ENCODE measurements at places on chromosomes 3 and 15.

DNA sequence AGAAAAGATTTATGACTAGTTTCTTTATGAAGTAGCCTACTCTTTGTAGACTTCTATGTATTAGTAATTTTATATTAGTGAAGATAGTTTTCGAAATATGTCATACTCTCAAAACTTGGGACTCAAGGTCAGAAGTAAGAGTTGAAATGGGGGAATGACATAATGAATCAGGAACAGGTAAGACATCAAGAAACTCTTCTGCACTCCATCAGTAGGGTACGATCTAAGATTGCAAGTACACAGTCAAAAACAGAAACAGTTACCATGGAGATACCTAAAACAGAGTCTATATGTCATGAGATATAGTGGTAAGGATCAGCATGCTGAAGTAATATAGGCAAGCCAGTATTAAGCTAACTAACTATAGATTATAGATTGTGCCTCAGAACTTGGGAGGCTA lies 187.0 kb upstream of the MLF1 start:
- DNase-seq, result no peak

DNA sequence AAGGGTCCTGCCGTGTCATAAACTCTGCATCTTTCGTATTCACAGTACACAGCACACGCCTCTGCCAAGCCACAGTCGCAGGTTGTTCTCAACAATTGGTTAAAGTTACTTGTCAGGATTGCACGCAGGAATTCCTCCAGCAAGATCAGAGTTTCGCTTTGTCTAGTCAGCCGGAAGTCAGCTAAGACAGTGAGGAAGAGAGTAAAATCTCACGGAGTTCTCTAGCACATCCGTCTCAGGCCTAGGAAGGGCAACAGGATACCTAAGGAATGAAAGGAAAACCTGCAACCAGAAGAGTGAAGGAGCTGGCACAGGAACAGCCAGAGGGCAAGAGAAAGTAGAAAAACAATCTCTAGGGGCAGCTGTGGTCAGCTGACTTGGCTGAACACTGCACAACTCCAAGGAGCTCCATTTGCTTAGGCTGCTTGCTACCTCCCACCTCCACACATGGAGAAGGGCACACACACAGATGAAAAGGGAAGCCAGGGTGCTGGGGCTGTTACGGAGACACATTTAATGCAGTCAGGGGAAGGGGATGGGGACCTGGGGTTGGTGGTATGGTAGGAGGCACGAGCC lies 23.7 kb downstream of the RORA start:
- DNase-seq, result no peak

DNA sequence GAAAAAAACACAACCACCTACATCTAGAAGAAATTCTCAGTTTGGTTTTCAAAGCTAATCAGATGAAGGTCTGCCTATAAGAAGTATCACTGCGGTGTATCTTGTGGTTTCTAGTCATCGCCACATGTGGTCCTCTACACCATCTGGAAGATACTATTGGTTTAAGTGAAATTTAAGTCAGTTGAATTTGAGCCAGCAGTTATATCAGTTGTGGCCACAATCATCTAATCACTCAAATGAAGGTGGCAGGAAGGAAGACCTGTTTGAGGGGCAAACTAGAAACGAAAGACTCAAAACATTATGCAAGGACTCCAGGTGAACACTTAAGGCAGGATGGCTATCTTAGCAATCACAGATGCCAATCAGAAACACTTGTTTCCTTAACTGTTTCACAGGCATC lies 48.7 kb downstream of the ETV5 start:
- DNase-seq, result no peak

GRCh38 chr3:63046580-63046979 lies 171.4 kb upstream of the CADPS start:
- DNase-seq, result no peak

DNA sequence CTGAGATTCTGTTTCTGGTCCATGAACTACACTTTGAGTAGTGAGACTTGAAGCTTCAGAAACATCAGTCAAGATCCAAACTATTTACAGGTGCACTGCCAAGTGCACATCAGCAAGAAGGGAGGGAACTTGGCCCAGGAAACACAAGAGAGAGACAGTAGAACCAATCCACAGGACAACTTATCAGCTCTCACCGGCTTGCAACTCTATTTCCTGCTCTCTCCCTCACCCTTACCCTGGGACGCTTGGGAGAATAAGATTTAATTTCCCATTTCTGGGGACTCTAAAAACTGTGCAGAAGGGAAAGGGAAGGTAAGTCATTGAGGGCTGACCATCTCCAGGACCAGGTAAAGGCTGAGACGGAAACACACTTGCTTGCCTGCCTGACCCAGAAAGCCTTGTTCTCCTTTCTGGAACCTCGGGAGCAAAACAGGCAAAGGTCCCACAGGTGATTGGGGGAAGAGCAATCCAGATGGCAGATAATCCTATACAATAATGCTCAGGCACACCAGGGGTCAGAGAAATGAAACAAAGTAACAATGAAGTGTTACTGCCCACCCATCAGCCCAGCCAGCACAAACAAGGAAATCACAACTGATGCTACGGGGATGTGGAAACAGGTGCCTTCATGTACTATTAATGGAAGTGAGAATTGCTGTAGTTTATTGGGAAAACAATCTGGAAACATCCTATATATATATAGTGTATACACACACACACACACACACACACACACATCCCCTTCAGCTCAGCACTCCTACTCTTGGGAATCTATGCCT lies 154.4 kb downstream of the XXYLT1 start:
- DNase-seq, result peak; percentile 40

DNA sequence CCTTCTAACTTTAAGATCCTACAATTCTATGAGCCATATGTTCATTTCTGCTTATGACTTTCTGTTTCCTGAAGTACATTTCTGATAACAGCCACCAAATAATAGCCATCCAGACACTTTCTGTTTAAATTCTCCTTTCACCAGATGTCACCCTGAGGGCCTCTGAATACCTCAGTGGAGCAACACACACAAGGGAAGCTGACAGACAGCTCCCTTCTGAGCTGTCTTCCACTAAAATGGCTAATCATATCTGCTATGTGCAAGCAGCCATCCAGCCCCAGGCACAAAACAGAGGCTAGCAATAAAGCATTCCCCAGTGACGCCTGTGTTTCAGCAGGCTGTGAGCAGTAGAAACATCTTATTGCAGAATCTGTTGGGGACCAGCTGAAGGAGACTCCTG lies 666.6 kb upstream of the UBE2E2 start:
- DNase-seq, result no peak

DNA sequence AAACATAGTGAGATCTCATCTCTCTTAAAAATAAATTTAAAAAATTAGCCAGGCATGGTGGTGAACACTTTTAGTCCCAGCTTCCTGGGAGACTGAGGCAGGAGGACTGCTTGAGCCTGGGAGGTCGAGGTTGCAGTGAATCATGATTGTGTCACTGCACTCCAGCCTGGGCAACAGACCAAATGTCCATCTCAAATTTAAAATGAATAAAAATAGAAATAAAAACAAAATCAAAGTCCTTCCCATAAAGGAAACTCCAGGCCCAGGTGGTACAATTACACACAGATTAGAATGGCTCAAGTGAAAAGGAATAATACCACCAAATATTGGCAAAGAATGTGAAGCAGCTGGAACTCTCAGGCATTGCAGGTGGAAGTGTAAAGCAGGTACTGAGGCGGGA lies 19.3 kb upstream of the ATP10A start:
- DNase-seq, result no peak

GRCh38 chr15:78950343-78950742 lies 5.5 kb upstream of the CTSH start:
- DNase-seq, result no peak

- DNase-seq, result no peak
Measured at GRCh38 chr3:117692416-117692995, 982.9 kb downstream of the TUSC7 start.

- no peak for DNase-seq
Measured at GRCh38 chr15:28955993-28956421, 70.2 kb downstream of the APBA2 start.

DNA sequence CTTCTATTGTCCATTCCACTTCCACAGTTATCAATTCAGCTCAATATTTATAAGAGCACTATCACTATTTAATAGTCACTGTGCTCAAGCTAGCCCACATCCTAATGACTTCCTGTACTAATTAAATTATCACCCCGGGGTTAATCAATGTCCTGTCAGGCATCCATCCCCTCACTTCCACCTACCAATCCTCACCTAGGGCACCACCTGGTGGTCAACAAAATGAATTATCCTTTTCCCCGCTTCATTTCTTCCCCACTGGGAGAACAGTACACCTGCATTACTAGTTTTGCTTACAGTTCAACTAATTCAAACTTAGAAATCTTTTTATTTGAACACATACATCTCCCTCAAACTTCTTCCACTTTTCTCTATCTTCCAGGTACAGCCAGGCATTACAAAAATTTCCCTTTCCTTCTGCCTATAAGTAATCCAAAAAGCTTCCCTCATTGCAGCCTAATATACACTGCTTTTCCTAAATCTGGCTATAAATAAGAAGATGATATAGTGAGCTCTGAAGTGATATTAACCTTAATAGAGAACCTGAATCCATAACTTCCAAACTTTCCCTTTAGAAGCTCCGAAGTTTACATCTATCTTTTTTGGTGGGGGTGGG lies 68.5 kb downstream of the TMCC1 start:
- peak; percentile 79 for DNase-seq

DNA sequence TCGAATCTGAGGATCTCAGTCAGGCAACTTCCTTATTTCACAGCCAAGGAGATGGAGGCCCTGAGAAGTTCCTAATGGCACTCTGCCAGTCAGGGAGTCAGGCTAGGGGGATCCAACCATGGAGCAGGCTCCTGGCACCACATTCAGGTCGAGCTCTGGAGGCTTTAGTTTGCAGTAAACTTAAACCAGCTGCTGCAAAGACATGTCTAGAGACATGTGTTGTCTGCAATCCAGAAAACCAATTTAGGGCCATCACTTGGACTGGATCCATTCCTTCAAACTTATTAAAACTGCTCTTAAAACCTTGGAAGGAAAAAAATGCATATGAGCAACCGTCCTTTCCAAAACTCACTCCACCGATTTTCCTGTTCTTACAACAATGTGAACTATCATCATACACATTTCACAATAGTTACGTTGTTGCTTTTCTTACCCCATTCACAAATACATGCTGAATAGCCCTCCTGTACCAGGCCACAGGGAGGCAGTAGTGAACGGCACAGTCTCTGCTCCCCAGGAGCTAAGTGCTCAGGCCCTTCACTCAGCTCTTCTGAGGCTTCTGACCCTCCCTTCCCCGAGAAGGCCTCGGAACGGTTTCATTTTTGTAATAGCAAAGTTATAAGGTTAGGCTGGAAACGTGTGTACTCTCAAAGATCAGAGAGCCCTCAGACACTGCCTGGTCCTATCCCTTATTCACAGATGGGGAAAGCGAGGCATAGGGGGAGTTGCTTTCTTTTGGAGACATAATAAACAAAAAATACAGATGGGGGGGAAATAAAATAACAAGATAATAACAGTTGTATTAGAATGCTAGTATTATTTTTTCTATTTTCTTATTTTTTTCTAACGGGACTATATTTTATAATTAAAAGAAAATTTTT lies 20.1 kb downstream of the RFT1 start:
- no peak for DNase-seq
